ENCODE measurements at places on chromosomes 1 and 21.

DNA sequence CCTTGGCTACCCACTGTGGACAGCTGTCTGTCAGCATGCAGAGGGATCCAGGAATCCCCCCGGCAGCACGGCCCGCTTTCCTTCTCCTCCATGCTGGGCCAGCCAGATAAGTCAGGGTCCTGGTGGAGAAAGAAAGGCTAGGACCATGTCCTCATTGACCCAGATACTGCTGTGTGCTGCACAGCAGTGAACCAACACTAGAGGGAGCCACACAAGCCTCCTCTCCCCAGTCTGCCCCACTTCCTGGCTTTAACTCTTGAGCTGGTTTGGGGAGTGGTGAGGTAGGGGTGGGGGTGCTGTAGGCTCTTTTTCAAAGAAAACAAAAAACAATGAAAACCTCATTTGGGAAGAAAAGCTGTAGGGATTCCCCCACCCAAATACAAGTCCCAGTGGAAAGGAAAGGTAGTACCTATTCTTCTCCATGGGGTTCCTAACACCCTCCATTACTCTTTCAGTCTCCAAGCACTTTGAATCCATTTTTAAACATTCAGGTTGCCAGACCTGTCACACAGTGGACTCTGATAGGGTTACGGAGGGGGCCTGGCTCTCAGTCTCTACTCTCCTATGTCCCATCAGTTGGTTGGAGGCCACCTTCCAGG lies 84.9 kb upstream of the CD1D start:
- no peak overlapping the region for H3K4me3 ChIP-seq
- H3K27me3 ChIP-seq: no peaks in the 10 kb centered on the region
- peaks cover 41% of the 10 kb centered on the region for H3K36me3 ChIP-seq
- H3K27ac ChIP-seq: no peak overlapping the region

- peaks cover 10% of the 10 kb centered on the region for H3K4me1 ChIP-seq
- no peaks in the 10 kb centered on the region for H3K36me3 ChIP-seq
- H3K27me3 ChIP-seq: no peaks in the 10 kb centered on the region
- no peak overlapping the region for H3K27ac ChIP-seq
Observed at GRCh38 chr21:31278511-31279130, 65.4 kb downstream of the TIAM1 start.

- no peak for DNase-seq
- no peaks in the 10 kb centered on the region for H3K27me3 ChIP-seq
- peaks cover 13% of the 10 kb centered on the region for H3K4me1 ChIP-seq
- H3K36me3 ChIP-seq: no peaks in the 10 kb centered on the region
- no peak overlapping the region for H3K4me3 ChIP-seq
Observed at GRCh38 chr1:89957107-89957506, 37.8 kb upstream of the ZNF326 start.

- no peak for DNase-seq
- no peak overlapping the region for H3K27ac ChIP-seq
- no peaks in the 10 kb centered on the region for H3K4me1 ChIP-seq
- no peaks in the 10 kb centered on the region for H3K36me3 ChIP-seq
- H3K27me3 ChIP-seq: no peaks in the 10 kb centered on the region
- H3K4me3 ChIP-seq: no peak overlapping the region
Observed at GRCh38 chr1:171150156-171150555, 34.9 kb upstream of the FMO2 start.

GRCh38 chr1:121517586-121518230 lies 332.9 kb downstream of the SRGAP2C start:
- peaks cover 29% of the 10 kb centered on the region for H3K27me3 ChIP-seq
- H3K27ac ChIP-seq: no peak overlapping the region
- H3K36me3 ChIP-seq: no peaks in the 10 kb centered on the region

GRCh38 chr1:223347583-223347982 lies 16.4 kb downstream of the SUSD4 start:
- H3K4me1 ChIP-seq: no peaks in the 10 kb centered on the region
- no peak for DNase-seq
- H3K36me3 ChIP-seq: no peaks in the 10 kb centered on the region
- H3K27ac ChIP-seq: no peak overlapping the region
- H3K4me3 ChIP-seq: no peak overlapping the region

- H3K27me3 ChIP-seq: no peaks in the 10 kb centered on the region
- H3K27ac ChIP-seq: no peak overlapping the region
- DNase-seq: no peak
- H3K4me3 ChIP-seq: no peak overlapping the region
- H3K4me1 ChIP-seq: no peaks in the 10 kb centered on the region
Observed at GRCh38 chr1:109850194-109850593, 60.5 kb upstream of the CSF1 start.

- no peak overlapping the region for H3K4me3 ChIP-seq
- H3K27me3 ChIP-seq: no peaks in the 10 kb centered on the region
- H3K4me1 ChIP-seq: peaks cover 11% of the 10 kb centered on the region
Observed at GRCh38 chr1:91617285-91617765, 116.7 kb downstream of the CDC7 start.

GRCh38 chr1:205272536-205272935 lies 44.8 kb downstream of the TMCC2 start:
- H3K4me3 ChIP-seq: no peak overlapping the region
- DNase-seq: no peak

- no peaks in the 10 kb centered on the region for H3K36me3 ChIP-seq
- DNase-seq: no peak
- H3K4me3 ChIP-seq: no peak overlapping the region
- no peak overlapping the region for H3K27ac ChIP-seq
- H3K27me3 ChIP-seq: no peaks in the 10 kb centered on the region
Observed at GRCh38 chr1:101284622-101285218, 47.9 kb downstream of the S1PR1 start.

GRCh38 chr1:152052606-152053005 lies 15.8 kb upstream of the S100A11 start:
- peaks cover 48% of the 10 kb centered on the region for H3K4me1 ChIP-seq
- no peak overlapping the region for H3K27ac ChIP-seq
- DNase-seq: peak; percentile 94
- H3K4me3 ChIP-seq: no peak overlapping the region

DNA sequence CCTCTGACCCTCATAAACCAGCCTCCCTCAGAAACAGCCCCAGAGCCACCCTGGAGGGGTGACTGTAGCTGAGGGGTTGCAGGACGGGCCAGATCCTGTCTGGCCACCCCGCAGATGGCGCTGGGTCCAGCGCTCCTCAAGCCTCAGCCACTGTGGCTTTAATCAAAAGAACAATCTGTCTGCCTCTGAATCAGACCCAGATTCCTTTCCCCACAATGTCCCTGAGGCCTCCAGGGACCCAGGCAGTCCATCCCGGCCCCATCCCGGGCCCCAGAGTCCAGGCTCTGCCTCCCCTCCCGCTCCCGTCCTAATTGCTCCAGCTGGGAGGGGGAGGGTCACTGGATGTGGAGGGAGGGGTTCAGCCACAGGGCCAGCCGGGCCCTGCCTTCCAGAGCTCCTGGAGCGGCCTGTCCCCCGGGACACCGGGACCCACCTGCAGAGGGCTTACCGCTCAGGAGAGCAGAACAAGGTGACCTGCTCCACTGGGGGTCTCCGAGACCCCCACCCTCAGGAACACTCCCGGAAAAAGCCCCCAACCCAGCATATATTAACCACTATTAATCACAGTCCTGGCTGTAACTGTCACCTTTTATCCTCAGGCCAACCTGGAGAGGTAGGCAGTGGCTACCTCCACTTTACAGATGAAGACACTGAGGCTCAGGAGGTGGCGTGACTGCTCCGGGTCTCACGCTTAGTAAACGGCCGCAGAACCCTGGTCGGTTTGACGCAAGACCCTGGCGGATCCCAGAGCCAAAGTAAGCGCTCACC lies 836 bp upstream of the FBLIM1 start:
- peaks cover 54% of the 10 kb centered on the region for H3K4me1 ChIP-seq
- DNase-seq: no peak
- no peaks in the 10 kb centered on the region for H3K36me3 ChIP-seq

DNA sequence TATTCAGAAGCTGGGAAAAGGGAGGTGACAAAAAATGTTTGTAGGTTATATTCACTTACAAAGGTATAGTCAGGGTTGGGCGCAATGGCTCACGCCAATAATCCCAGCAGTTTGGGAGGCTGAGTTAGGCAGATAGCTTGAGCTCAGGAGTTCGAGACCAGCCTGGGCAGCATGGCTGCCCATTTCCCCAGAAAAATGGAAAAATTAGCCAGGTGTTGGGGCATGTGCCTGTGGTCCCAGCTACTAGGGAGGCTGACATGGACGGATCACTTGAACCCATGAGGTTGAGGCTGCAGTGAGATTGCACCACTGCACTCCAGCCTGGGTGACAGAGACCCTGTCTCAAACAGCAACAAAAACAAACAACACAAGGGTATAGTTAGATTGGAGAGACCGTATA lies 3.0 kb downstream of the TIMM17A start:
- H3K4me1 ChIP-seq: peaks cover 22% of the 10 kb centered on the region
- no peak overlapping the region for H3K4me3 ChIP-seq
- peaks cover 59% of the 10 kb centered on the region for H3K36me3 ChIP-seq
- no peaks in the 10 kb centered on the region for H3K27me3 ChIP-seq
- DNase-seq: no peak

DNA sequence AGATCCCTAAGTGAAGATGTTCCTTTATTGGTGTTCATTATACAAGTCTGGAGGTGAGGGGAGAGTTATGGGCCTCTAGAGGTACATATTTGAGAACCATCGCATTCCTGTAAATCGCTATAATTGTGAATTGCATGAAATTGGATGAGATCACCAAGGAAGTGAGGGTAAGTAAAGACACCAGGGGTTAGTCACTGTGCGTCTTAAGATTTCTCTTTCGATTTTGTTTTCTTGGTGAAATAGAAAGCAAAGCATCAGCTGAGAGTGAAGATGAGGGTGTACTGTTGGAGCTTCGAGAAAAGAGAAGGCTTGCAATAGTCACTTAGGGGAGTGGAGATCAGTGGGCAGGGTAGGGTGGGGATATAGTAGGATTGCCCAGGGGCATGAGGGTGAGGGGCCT lies 82.1 kb downstream of the RAVER2 start:
- no peak overlapping the region for H3K27ac ChIP-seq
- no peak overlapping the region for H3K4me3 ChIP-seq
- H3K36me3 ChIP-seq: peaks cover 10% of the 10 kb centered on the region
- no peak for DNase-seq
- no peaks in the 10 kb centered on the region for H3K4me1 ChIP-seq

DNA sequence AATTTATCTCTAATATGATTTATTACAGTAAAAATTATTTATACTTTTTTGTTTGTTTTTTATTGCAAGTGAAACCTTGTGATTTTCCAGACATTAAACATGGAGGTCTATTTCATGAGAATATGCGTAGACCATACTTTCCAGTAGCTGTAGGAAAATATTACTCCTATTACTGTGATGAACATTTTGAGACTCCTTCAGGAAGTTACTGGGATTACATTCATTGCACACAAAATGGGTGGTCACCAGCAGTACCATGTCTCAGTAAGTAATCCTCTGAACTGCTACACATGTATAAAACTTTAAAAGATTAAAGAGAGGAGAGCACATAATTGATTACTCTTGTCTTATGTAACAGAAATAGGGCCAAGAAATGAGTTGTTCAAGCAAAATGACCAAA lies 4.5 kb downstream of the CFHR3 start:
- H3K27me3 ChIP-seq: no peaks in the 10 kb centered on the region
- H3K36me3 ChIP-seq: no peaks in the 10 kb centered on the region
- DNase-seq: no peak
- H3K4me3 ChIP-seq: no peak overlapping the region
- H3K27ac ChIP-seq: no peak overlapping the region

DNA sequence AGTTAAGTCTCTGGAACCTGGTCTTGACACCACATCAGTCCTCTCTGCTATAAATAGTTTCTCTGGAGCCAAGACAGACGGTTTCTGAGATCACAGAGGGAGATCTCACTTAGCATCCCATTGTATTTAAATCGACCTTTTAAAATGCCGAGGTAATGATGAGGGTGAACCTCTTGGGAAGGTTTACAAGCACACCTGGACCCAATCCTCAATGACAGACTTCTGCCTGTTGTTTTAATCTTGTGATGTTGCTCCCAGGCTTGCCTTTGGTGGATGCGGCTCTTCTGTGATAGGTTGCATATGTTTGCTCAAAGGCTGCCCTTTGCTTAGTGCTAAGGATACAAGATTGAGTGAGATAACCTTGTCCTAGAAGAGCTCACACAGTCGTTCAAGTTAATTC lies 104.6 kb upstream of the L1TD1 start:
- H3K4me1 ChIP-seq: no peaks in the 10 kb centered on the region
- DNase-seq: no peak
- H3K27ac ChIP-seq: no peak overlapping the region
- H3K36me3 ChIP-seq: peaks cover 20% of the 10 kb centered on the region
- H3K27me3 ChIP-seq: no peaks in the 10 kb centered on the region
- no peak overlapping the region for H3K4me3 ChIP-seq
